Right cardiac atrium (tissue), 5 donors: ENCODE measurements at places on chromosomes 2 and 18.
A peak's percentile ranks its signal among the peaks of the same experiment; 100 is the strongest.

GRCh38 chr18:31424383-31424988, 23.1 kb upstream of the DSG3 start:
- no peak for DNase-seq

GRCh38 chr2:197759625-197760292, 25.4 kb downstream of the BOLL start:
- DNase-seq = no peak

GRCh38 chr2:25386971-25387875, 45.5 kb upstream of the DNMT3A start:
- no peak for DNase-seq

- no peak for DNase-seq
These were observed 31.3 kb downstream of the LANCL1 start for GRCh38 chr2:210445116-210445707.

- DNase-seq = no peak
These were observed 77.8 kb upstream of the TACR1 start for GRCh38 chr2:75277111-75277510.

DNA sequence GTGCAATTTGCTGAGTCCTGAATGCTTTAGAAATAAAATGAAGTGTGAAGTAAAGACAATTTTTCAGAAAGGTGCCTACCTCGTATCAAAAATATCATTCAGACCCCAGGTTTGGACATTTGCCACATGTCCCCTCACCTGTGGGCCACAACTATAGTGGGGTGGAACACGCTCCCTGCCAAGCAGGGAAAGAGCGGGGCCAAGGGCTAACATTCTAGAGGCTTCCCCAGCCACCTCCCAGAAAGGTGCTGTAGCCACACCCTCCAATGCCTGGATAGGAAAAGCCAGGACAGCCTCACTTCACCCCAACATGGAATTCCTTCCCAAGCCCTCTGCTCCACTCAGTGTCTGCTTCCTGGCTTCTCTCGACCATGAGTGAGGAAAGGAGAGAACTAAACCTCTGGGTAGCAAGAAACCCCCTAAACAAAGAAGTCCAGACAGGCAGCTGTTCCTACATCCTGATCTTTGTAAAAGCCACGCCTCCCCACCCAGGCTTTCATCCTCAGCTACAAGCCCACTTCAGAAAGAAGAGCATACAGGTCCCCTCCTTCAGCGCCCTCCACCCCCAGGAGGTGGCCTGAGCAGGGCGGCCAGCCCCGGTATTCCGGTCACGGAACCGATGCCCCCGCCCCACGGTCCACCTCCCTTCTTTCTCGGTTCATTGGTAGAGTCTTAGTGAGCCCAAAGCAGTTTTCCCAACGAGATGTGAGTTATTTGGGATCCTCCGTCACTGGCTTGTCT, 2.1 kb downstream of the COL6A3 start:
- no peak for DNase-seq

- DNase-seq = no peak
These were observed 31.1 kb upstream of the EPC2 start for GRCh38 chr2:148613231-148614013.

GRCh38 chr2:207046724-207047123, 107.4 kb downstream of the CPO start:
- DNase-seq = no peak

GRCh38 chr2:7725171-7725849, 808.1 kb downstream of the RNF144A start:
- no peak for DNase-seq

- DNase-seq = no peak
These were observed 11.6 kb upstream of the TUBB6 start for GRCh38 chr18:12296457-12296856.

DNA sequence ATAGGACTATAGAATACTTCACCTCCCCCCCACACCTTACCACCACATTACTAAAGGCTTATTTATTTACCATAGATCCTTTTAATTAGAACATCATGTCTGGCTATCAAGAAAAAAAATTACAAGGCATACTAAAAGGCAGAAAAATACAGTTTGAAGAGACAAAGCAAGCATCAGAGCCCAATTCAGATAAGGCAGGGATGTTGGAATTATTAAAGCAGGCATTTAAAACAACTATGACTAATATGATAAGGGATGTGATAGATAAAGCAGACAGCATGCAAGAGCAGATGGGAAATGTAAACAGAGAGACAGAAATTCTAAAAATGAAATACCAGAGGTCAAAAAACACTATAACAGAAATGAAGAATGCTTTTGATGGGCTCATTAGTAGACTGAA, 55.4 kb upstream of the SMIM21 start:
- DNase-seq = no peak

- peak; percentile 11 for DNase-seq
These were observed 156.8 kb downstream of the CELF4 start for GRCh38 chr18:37408676-37409265.

- no peak for DNase-seq
These were observed 382.6 kb upstream of the CDH2 start for GRCh38 chr18:28559511-28559910.

- no peak for DNase-seq
These were observed 57.0 kb downstream of the LYPD6 start for GRCh38 chr2:149387411-149387810.

GRCh38 chr2:137881711-137882110, 82.6 kb upstream of the HNMT start:
- DNase-seq = no peak

GRCh38 chr2:189841019-189841418, 56.8 kb downstream of the PMS1 start:
- DNase-seq = no peak

DNA sequence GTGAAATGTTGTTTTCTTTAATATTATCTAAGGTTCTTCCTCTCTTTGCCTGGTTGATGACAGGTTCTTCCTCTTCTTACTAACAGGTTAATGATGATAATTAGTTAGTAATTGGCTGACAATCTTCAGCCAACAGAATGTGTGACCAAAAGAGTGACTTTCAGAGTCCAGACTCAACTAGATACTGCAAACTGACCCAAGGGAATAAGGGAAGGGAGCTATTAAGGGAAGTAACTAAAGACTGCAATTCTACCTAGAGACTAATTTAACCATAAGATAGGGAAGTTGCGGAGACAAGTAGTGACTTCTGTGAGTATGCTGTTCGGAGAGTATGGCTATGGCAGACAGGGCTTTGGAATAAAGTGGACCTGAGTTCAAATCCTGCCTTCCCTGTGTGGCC, 127.3 kb upstream of the TACR1 start:
- DNase-seq = no peak
